ENCODE measurements at places on chromosomes 2 and 18. TPM values are rescaled to one million over a fixed set of nuclear protein-coding genes. Genes with fewer than 3 reads are reported as not detected.
A peak's percentile ranks its signal among the peaks of the same experiment; 100 is the strongest.

GAREM2 gene
- 49.3 TPM for total RNA-seq

WBP1 gene
- total RNA-seq: 109 TPM

SULT1C4 gene
- total RNA-seq: 1.6 TPM

CCDC148 gene
- total RNA-seq: 1.8 TPM

DNA sequence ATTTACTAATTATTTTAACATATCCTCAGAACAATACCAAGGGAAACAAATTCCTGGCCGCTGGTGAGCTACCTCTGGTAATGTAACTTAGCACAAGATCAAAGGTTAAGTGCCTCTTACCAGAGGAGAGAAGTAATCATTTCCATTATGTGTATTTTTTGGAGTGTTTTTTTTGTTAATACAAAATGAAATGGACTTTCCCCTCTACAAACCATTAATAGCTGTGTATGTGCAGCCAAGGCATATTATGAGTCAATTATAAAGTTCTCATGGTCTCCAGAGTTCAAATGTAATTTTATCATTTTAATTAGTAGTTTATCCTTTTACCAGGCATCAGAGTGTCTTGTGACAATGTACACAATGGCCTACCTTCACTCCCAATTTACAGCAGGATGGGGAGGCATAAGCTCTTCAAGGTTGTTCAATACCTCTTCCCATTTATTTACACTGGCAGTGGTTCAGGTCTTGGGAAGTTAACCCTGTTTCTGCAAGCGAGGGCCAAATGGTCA lies 242.2 kb downstream of the TGIF1 start:
- DNase-seq: no peak

GRCh38 chr2:28656937-28657615 lies 94.6 kb upstream of the PPP1CB start:
- no peak for DNase-seq

GRCh38 chr2:241315879-241316631 lies at the start of gene SEPTIN2:
TSS of gene SEPTIN2 (plus strand) at chr2:241315925. CDS start at chr2:241324233, 8,308 bp downstream.
- peak; percentile 45 for DNase-seq

GRCh38 chr2:201656740-201657139 lies 13.4 kb upstream of the TMEM237 start:
- no peak for DNase-seq

- no peak for DNase-seq
These were observed 34.8 kb upstream of the SLC35F6 start for GRCh38 chr2:26729311-26729710.
